Activated T-cell treated with anti-CD3 and anti-CD28 coated beads, Interleukin-2, amount 50 U/mL, for 72 hours (primary cell): ENCODE measurements at places on chromosomes 6 and 20.

GRCh38 chr6:36381502-36382389, 5.7 kb downstream of the ETV7 start:
- no peak for DNase-seq

GRCh38 chr20:23225407-23226060, 125.1 kb upstream of the NXT1 start:
- DNase-seq, result no peak

DNA sequence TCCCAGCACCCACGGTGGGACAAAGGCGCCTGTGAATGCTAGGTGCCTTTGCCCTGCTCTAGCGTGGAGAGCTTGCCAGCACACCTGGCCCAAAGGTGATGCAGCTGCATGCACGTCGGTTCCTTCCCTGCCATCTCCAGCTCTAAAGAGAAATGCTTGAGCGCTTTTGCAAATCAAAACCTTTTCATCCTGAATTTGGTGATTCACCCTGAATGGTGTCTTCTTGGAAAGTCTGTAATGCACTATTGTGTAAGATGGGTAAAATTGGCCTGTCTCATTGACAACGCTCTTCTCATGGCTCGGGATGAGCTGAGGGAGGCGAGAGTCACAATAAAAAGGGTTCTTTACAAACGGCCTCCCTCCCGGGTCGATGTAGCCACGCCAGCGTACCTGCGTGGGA, 103.1 kb upstream of the ID4 start:
- no peak for DNase-seq

DNA sequence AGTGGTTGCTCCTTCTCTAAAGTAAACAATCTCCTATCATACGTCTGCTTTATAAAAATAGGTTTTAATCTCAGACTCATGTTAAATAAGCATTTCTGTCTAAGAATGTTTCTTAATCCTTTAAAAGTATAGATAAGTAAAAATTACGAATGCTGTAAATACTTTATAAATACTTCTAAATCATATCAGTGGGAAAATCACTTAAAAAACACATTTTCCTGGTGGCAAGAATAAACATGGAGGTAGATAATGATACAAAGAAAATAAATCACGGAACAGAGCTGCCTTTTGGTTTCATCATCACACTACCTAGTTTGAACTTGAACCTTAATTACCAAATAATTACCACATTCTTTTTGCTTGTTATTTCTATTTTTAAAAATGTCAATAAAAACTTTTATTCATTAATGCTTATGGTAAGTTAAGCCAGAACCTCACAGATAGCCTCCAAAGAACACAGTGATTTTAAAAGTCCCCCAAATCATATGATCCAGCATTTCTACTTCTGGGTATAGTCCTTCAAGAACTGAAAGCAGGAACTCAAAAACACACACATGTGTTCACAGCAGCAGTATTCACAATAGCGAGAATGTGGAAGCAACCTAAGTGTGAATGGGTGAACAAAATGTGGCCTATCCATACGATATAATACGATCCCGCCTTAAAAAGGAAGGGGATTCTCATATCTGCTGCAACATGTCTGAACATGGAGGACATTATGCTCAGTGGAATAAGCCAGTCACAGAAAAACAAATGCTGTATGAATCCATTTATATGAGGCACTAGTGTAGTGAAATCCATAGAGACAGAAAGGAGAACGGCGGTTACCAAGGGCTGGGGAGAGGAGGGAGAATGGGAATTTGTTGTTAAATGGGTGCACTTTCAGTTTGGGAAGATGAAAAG, 72.4 kb downstream of the SLC22A23 start:
- DNase-seq, result no peak

- no peak for DNase-seq
Observed at GRCh38 chr20:11919581-11919980, 1.9 kb downstream of the BTBD3 start.
